ENCODE measurements at places on chromosomes 1 and 21.

DNA sequence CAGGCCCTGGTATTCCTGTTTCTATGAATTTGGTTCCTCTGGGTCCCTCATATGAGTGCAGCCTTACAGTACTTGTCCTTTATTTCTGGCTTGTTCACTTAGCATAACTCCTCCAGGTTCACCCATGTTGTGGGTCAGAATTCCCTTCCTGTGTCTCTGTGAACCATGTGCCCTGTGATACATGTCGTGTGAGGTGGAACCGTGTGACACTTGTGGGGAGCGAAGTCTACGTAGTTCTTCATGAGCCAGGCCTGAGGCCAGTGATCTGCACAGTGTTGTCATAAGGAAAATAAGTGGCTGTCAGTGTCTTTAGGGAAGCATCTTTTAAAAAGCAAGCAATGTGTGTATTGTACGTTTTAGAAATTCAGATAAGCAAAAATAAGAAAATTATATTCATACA is 122.8 kb downstream of the GALNT2 start:
- no peak for DNase-seq

DNA sequence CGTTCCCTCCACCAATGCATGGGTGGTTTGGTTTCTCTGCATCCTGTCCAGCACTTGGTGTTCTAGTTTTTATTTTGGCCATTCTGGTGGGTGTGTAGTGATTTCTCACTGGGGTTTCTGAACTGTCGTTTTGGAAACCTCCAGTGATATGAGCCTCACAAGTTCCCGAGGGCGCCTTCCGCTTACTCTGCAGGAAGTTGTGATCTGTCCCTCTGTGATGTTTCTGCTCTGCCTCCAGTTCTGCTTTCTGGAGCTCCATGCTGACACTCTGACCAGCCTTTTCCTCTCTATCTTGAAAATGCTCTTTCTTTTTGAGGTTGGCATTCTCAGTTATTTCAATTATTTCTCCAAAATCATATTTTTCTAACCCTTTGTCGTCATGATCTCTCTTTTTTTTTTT is 111.6 kb downstream of the PLD5 start:
- no peak for DNase-seq

- DNase-seq: no peak
These were observed 30.1 kb downstream of the OLFML3 start for GRCh38 chr1:114009393-114009792.

DNA sequence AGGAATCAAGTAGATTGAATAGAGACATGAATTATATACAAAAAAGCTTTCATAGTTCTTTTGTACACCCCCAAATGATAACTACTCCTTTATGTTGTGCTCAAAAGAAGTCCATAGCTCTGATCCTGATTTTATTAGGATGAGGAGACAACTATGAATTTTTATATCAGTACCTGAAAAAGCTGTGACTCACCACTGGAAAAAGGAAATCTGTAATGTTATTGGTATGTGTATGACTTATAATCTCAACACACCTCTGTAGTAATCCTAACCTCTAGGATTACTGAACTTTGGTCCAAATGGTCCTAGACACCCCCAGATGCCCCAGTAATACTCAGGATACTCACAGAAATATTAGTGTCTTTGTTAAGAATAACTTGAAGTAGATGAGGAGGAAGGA is 10.2 kb downstream of the PRKAB2 start:
- no peak for DNase-seq

GRCh38 chr1:59034925-59035324 is 251.1 kb upstream of the JUN start:
- DNase-seq: no peak

- no peak for DNase-seq
These were observed 60.2 kb downstream of the PCP4 start for GRCh38 chr21:39927304-39927886.

GRCh38 chr1:84634536-84635205 is 55.6 kb downstream of the SSX2IP start:
- DNase-seq: no peak

DNA sequence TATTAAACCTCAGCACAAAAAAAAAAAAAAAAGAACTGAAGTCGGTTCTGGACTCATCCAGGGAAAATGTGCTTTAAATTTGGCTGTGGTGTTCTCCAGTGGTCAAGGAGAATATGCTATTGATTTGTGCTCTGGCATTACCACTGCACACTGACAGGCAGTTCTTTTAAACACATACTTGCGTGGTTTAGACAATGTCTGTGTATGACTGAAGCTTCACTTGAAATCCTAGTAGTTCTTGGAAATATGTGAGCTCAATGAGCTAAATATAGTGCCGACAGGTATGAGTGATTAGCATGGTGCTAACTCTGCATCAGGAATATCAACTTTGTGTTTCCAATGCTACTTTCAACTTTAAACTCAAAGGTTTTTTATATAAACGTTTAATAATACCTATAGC is 415.6 kb downstream of the SMYD3 start:
- DNase-seq: no peak

DNA sequence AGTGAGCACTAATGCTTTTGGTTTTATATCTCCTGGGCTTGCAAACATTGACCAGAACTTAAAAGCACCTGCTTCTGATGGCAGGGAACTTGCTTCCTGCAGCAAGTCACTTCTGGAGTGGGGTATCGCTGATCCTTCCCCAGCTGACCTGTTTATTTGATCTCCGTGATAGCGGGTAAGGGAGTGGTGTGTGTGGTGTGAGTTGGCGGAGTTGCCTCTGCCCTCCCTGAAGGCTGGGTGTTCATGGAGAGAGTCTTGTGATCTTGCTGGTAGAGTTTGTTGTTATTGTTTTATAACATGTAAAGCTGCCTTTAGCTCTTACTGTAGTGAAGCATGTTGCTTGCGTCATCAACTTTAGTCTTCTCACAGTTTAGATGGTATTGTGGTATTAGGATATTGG is 3.9 kb downstream of the MFN2 start:
- DNase-seq: no peak

GRCh38 chr1:78143152-78143551 is 97.4 kb downstream of the GIPC2 start:
- DNase-seq: no peak

- DNase-seq: no peak
These were observed 713.7 kb downstream of the MATN1 start for GRCh38 chr1:30009720-30010119.

DNA sequence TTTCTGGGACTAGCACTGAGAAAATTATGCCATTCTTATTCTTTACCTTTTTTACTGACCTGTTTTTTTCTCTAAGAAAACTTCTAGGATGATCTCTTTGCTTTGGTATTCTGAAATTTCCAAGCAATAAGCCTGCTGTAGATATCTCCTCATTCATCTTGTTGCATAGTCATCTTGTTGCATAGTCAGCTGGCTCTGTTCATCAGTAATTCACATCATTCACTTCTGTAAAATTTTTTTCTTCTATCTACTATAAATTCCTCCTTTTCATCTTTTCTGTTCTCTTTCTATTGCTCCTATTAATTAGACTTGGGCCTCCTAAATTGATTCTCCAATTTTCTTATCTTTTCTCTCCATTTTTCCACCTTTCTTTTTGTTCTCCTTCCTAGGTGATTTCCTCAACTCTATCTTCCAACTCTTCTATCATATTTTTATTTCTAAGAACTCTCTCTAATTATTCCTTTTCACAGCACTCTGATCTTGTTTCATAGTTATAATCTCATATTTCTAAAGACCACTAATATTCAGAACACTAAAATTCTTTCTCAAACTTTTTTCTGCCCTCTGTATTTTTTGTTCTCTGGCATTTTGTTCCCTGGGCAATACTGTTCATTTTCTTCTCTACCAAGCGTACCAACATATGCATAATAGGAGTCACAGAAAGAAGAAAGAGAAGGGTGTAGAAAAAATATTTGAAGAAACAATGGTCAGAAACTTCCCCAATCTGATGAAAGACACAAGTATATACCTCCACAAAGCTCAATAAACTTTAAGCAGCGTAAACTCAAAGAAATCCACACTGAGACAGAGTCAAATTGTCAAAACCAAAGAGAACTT is 17.7 kb downstream of the TUT4 start:
- DNase-seq: no peak

DNA sequence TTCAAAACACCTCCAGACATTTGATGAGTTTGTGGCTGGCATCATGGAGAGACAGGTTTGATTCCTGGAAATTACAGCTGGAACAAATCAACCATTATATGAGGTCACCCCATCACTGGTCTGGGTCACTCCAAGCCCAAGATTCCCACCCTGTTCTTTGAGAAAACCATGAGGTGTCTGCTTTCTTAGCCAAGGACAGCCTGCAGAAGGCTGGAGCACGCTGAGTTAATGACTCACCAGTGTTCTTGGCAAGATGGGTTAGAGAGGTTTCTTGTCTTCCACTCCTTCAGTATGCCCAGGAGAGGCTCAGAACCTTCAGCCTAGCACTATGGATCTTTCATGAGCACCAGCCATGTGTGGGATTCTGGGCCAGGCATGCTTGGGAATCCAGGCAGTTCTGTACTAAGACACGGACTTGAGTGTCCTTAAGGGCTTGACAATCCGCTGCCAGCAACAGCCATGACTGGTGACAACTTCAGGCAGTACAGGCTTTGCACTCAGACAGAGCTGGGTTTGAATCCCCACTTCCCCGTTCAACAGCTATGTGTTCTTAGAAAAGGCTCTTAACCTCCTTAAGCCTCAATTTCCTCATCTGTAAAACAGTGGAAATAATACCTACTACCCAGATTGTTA is 43.9 kb downstream of the GRHL3 start:
- no peak for DNase-seq

- DNase-seq: no peak
These were observed 51.3 kb upstream of the SELENON start for GRCh38 chr1:25748531-25749205.

- no peak for DNase-seq
These were observed 74.2 kb downstream of the KIRREL1 start for GRCh38 chr1:158067662-158068061.

DNA sequence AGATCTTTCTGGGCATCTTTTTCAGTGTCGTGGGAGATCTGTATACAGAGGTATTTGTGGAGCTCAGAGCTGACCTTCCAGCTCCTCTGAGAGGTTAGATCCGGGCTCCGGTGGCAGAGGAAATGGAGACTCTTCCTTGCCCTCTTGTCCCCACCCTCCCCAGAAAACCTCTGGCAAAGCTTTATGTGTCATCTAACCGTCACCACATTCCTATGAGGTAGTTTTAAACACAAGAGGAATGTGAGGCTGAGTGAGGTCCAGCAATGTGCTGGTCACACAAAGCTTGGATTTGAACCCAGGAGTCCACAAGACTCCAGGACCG is 1.2 kb downstream of the CD160 start:
- DNase-seq: no peak

DNA sequence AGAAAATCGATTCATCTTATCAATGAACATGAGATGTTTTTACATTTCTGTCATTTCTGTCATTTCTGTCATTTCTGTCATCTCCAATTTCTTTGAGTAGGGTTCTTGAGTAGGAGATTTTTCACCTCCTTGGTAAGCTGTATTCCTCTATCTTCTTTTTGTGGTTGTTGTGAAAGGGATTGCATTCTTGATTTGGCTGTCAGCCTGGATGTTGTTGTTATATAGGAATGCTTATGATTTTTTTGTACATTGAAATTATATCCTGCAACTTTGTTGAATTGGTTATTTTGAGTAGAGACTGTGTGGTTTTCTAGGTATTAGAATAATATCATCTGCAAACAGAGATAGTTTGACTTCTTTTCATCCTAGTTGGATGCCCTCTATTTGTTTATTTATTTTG is 1233.7 kb downstream of the PLA2G4A start:
- DNase-seq: no peak

DNA sequence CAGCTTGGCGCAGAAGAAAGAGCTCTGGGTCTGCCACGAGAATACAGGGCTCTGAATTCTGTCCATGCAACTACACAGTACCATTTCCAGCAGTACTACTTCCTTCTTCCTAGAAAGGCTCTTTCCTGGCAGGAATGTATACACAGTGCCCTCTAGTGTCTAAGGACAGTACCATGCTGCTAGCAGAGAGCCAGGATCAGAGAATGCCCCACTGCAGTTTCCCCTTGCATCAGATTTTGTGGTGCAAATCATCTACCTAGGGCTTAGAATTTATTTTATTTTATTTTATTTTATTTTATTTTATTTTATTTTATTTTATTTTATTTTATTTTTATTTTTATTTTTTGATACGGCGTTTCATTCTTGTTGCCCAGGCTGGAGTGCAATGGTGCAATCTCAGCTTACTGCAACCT is 50.8 kb downstream of the PAX7 start:
- peak; percentile 59 for DNase-seq

- DNase-seq: no peak
These were observed 147.4 kb downstream of the GDAP2 start for GRCh38 chr1:117782056-117782455.

DNA sequence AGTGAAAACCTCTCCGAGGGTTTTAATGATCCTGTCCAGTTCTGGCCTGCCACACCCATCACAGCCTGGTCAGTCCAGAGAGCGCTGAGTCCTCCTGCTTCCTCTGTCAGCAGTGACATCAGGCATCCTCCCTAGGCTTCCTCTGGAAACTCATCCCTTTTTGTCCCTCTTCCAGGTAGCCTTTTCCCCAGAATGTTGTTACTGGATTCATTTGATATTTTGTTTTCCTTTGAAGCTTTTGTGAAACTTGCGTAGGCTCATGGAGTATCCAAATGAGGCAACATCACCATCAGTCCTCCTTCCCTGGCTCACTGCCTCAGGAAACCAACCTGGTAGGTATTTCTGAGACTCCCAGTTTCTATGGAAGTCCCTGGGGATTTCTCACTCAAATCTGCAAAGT is 27.0 kb upstream of the IGSF3 start:
- no peak for DNase-seq

- DNase-seq: no peak
These were observed 248.7 kb upstream of the DAB1 start for GRCh38 chr1:57672346-57673140.
